ENCODE measurements at places on chromosomes 4 and X. TPM values are rescaled to one million over a fixed set of nuclear protein-coding genes. Genes with fewer than 3 reads are reported as not detected.

Gene FAT1
- 73.1 TPM for total RNA-seq

Gene TSPAN7
- total RNA-seq = 66.2 TPM

DNA sequence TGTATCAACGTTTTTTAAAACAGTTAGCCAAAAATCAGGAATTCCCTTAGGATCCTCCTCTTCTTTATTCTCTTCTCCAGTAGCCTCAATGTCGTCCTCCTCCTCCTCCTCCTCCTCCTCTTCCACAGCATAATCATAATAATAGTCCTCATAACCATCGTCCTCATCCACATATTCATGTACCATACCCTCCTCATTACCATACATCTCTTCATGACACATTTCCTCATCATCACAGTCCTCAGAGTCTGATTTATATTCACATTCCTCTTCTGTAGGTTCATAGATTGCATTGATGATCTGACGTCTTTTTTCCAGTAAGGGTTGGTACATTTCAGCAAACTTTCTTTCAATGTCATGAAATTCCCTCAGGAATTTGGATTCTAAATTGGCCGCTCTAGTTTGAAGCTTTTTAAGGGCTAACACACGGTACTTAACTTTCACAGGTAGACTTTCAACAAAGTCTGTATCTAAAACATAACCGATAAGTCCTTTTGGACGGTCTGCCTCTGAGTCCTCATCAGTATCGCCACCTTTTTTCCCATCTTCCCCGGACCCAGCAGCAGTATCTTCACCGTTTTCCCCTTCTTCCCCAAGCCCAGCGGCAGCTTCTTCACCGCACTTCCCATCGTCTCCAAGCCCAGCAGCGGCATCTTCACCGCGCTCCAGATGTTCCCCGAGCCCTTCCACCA, 771 bp downstream of the NAP1L2 start:
- H3K4me3 ChIP-seq = peak overlapping the region; percentile 45
- H3K4me1 ChIP-seq = no peaks in the 10 kb centered on the region
- H3K27me3 ChIP-seq = no peaks in the 10 kb centered on the region
- H3K36me3 ChIP-seq = no peaks in the 10 kb centered on the region

DNA sequence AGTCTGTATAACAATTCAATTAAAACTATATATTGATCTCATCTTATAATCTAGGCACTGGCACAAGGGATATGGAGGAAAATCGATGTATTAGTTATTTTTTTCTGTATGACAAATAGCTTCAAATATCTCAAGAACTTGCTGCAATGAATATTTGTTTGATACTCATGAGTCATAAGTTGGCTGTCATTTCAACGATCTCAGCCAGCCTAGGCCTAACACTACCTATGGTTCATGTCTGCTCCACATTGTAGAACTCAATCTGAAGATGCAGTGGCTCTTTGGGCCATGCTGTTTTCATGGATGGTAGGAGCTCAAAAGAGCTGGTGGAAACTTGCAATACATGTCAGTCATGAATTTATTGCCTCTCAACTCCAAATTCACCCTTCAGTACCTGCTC, 44.7 kb downstream of the MAGEB17 start:
- DNase-seq = no peak
- H3K4me3 ChIP-seq = no peak overlapping the region
- no peaks in the 10 kb centered on the region for H3K27me3 ChIP-seq
- no peaks in the 10 kb centered on the region for H3K4me1 ChIP-seq
- no peak overlapping the region for H3K27ac ChIP-seq
- H3K36me3 ChIP-seq = no peaks in the 10 kb centered on the region

DNA sequence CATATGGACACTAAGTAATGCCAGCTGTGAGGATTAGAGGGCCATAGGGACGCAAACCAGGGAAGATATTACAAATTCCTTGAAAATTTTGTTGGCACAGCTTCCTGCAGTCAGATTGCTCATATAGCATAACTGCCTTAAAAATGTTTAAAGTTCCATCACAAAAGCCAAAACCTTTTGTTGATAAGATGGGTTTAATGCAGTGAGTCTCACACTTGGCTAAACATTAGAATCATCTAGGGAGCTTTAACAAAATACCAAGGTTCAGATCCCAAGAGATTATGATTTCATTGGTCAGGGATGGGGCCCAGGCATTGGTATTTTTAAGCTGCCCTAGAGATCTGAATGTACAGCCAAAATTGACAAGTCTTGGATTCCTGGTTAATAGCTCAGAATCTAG, 376.5 kb upstream of the MAD2L1 start:
- no peaks in the 10 kb centered on the region for H3K36me3 ChIP-seq
- DNase-seq = no peak
- H3K27ac ChIP-seq = no peak overlapping the region

- H3K27ac ChIP-seq = no peak overlapping the region
- no peaks in the 10 kb centered on the region for H3K36me3 ChIP-seq
- no peaks in the 10 kb centered on the region for H3K4me1 ChIP-seq
- no peak for DNase-seq
- H3K4me3 ChIP-seq = no peak overlapping the region
- no peaks in the 10 kb centered on the region for H3K27me3 ChIP-seq
These were observed 113.0 kb downstream of the NHS start for GRCh38 chrX:17488036-17488435.
